ENCODE measurements at places on chromosomes 12 and 14.
A peak's percentile ranks its signal among the peaks of the same experiment; 100 is the strongest.

DNA sequence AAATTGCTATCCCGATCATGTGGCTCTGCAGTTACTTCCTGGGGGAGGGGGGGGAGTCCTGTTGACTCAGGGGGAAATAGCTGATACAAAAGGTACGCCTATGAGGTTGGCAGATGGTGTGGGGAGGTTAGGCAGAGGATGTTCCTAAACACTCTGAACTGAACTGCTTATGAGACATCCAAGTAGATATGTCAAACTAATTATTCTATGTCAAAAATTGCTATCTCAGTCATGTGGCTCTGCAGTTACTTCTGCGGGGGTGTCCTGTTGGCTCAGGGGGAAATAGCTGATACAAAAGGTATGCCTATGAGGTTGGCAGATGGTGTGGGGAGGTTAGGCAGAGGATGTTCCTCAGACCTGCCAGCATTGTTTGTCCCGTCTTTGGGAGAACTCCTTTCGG is 5.1 kb upstream of the VCPKMT start:
- no peak for DNase-seq

DNA sequence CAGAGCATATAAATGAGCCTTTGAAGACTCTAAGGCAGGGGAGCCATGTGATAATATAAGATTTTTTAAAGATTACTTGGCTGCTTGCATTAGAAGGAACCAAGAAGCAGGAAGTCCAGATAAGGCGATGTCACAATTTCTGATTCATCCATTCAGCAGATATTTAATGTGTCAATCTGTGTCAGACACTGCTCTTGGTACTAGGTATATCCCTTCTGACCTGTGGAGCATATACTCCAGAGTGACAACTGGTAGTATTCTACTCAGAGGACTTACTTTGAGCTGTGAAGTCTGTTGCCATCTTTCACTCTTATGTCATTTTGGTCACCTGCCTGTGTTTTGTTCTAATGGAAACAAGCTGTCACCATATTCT is 10.7 kb downstream of the EID3 start:
- no peak for DNase-seq

GRCh38 chr12:79988368-79988767 is 53.5 kb upstream of the PPP1R12A start:
- peak; percentile 78 for DNase-seq

DNA sequence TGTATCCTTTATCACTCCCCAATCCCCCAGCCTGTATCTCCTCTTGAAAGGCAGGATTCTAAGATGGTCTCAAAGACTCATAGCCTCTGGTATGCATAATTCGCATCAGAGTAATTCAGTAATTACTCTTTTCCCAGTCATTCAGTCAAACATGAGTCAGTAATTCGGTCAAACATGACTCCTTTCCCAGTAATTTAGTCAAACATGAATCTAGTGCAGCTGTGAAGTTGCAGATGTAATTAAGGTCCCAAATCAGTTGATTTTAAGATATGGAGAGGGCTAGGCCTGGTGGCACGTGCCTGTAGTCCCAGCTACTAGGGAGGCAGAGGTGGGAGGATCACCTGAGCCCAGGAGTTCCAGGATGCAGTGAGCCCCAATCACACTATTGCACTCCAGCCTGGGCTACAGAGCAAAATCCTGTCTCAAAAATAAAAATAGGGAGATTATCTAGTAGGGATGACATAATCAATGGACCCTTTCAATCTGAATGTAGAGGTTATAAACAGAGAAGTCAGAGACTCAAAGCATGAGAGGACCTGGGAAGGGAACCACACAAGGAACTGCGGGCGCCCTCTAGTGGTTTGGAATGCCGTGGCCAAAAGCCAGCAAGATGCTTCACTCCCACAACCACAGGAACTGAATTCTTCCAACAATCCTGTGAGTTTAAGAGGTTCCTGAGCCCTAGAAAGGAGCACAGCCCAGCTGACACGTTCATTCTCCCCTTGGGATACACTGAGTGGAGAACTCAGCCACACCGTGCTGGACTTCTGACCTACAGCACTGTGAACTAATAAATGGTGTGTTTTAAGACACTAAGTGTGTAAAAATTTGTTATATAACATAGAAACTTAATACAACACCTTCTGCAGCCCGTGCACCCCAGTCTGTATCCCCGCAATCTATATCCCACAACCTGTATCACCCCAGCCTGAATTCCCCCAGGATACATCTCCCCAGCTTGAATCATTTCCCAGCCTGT is 14.3 kb upstream of the ARMH4 start:
- DNase-seq = peak; percentile 89

DNA sequence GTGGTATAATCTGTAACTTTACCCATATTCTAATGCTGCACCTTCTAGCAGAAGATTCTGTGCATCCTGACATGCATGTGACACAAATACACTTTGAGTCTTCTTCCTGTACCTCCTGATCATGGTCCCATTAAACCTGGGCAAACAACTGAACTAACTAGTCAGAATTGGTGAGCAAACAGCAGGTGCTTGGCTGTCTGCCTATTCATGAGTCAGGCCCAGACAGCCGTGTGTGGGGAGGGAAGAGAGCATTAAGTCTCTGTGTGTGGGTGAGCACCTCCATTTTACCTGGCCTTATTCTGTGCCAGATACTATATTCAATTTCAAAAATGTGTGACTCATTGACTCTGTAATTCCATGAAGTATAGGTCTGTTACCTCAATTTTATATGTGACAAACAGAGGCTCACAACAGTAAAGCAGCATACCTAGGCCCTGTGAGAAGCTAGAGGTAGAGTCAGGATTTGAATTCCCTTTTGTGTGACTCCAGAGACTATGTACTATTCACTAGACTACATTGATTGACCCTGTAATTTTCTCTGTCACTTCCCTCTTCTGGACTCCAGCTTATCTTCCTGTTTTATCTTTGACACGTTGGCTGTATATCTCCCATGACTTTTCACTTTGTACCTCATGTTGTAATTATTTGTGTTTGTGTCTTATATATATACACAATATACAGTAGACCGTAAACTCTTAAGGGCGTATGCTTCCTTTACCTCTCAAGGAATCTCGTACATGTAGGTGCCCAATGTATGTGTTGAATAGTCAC is 32.2 kb downstream of the SUSD6 start:
- peak; percentile 41 for DNase-seq

- DNase-seq = no peak
Measured at GRCh38 chr14:100654814-100655740, 67.9 kb upstream of the BEGAIN start.

DNA sequence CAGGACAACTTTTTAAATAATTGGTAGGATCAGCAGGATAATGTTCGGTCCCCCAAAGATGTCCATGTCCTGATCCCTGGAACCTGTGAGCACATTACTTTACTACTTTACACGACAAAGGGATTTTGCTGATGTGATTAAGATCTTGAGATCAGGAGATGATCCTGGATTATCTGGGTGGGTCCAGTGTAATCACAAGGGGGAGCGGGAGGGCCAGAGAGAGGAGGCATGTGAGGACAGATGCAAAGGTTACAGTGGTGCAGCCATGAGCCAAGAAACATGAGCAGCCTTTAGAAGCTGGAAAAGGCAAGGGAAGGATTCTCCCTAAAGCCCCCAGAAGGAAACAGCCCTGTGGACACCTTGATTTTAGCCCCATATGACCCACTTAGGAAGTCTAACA is 33.1 kb downstream of the KCNK10 start:
- DNase-seq = no peak

DNA sequence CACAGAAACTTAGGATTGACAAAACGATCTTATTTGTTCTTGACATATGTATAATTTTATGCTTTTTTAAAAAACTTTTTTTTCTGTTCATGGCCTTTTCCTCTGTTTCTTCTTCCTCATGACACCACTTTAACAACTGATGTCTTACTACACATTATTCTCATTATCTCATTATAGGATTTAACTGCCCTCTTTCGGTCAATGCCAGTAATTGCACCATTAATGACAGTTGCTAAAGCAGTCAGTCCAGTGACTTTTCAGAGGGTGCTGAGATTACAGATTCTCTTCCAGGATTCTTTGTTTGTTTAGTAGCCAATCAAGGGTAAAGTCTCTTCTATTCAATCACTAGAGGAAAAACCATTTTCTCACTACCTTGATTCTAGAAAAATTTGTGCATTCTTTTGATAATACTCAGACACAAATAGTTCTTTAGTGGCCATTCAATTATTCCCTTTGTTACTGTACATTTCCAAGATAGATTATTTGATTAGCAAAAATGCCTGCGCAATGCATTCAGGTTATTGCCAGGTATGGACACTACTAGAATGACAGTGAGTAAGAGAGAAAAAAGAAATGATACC is 50.1 kb downstream of the KLRG1 start:
- peak; percentile 47 for DNase-seq

GRCh38 chr12:48352157-48352760 is 1.5 kb upstream of the ZNF641 start:
- no peak for DNase-seq

- DNase-seq = no peak
Measured at GRCh38 chr12:89033062-89033461, 319.2 kb downstream of the DUSP6 start.

- no peak for DNase-seq
Measured at GRCh38 chr14:81471062-81471461, 62.6 kb downstream of the SEL1L start.

- DNase-seq = peak; percentile 59
Measured at GRCh38 chr14:60656686-60657455, 7.6 kb upstream of the SIX1 start.

- DNase-seq = no peak
Measured at GRCh38 chr14:22046063-22046462, 372.4 kb upstream of the OR4E1 start.

DNA sequence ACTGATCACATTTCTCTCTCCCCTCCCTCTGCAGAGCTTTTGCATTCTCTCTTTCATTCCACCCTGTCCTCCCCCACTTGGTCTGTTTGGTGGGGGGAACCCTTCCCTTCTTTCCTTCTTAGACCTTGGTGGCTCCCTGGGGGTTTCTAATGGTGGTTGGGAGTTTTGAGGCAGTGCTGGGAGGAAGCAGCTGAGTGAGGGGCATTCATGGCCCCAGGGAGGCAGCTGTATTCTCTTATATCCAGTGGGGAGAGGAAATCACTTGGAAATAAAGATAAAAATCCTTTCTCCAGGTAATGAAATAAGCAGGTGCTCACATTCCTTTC is 13.3 kb downstream of the NGDN start:
- no peak for DNase-seq

DNA sequence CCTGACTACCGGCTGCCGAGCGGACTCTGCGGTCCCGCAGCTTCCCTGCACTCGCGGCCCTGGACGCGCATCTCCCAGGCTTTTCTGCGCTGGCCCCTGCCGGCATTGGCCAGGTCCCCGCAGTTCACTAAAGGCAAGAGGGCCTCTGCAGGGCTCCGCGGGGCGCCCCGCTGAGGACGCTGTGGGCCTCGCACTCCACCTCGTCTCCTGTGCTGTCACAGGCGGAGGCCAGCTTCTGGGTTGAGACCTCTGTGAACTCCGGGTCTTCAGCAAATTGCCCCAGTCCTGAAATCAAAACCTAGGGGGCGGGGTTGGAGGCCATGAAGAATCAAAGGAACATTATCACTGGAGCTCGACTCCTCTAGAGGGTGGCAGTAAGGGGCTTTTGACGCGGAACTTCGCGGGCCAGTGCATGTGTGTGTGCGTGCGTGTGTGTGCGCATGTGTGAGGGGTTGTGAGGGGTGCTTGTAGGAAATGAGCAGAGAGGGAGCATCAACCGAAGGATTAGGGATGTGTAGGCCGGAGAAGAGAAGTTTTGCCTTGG is 68.5 kb upstream of the CAPRIN2 start:
- DNase-seq = peak; percentile 26

GRCh38 chr12:75658286-75658685 is 146.9 kb upstream of the KRR1 start:
- DNase-seq = no peak

DNA sequence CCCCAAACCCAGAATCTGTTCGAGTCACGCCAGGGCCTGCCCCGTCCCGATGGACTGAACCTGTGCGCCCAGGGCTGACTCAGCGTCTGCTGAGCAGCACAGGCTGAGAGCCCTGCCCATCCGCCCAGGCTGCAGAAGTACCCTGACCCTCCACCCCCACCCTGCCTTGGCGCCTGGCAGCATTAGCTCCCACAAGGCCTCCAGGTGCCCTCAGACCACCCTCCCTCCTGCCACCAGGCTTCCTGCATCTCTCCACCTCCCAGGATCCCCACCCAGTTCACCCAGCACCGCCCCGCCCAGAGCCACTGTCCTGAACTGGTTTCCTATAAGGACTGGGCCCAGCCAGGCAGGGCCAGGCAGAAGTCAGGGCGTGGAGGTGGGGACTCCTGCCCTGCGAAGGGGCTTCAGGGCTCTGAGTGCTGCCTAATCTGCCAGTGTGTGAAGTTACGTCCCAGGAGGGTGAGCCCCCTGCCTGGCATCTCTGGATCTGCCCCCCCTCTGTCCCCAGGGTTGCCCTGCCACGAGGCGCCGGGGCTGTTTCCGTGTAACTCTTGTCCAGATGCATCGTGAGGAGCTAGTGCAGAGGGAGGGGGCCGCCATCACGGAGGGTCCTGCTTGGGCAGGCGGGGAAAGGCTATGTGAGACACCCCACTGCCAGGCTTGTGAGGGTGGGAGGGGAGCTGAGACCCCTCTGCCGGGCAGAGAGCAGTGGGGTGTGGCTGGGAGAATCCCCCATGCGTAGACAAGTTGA is 9.1 kb downstream of the ADSS1 start:
- no peak for DNase-seq

DNA sequence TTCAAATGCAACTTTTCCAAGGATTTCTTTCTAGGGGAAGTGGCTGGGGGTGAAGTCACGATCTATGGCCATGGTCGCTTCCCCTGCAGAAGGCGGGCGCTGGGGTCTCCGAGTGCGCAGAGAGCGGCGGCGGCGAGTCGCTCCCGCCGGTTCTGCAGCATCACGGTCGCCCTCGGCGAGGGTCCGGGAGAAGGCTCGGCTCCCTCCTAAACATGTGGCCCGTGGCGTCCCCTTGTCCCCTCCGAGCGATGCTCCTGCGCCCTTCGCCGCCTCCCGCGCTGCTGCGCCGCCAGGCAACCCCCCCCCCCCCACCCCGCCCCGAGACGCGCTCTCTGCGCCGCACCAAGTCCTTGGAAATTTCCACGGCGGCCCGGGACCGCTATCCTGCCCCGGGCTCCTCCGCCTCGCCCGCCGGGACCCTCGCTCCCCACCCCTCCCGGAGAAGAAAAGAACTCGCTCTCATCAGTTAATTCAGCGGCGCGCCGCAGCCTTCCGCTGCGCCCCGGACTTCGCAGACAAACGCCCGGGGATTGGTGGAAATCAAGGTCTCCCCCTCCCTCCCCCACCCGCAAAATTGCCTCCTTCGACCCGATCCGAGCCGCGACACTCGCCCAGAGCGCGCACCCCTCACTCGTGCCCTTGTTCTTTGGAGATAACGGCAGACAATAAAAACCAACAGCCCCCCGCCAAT is at the start of gene ST8SIA1:
Gene ST8SIA1, minus strand, starts transcription at position 298 of the 691 bp plus-strand sequence. CDS start 475 bp downstream, outside the sequence.
- DNase-seq = no peak
